Stimulated activated CD4-positive, alpha-beta T cell treated with anti-CD3 and anti-CD28 coated beads, Interleukin-4, amount 100 ng/mL, for 1 hour (primary cell): ENCODE measurements at places on chromosomes 13 and 19.

DNA sequence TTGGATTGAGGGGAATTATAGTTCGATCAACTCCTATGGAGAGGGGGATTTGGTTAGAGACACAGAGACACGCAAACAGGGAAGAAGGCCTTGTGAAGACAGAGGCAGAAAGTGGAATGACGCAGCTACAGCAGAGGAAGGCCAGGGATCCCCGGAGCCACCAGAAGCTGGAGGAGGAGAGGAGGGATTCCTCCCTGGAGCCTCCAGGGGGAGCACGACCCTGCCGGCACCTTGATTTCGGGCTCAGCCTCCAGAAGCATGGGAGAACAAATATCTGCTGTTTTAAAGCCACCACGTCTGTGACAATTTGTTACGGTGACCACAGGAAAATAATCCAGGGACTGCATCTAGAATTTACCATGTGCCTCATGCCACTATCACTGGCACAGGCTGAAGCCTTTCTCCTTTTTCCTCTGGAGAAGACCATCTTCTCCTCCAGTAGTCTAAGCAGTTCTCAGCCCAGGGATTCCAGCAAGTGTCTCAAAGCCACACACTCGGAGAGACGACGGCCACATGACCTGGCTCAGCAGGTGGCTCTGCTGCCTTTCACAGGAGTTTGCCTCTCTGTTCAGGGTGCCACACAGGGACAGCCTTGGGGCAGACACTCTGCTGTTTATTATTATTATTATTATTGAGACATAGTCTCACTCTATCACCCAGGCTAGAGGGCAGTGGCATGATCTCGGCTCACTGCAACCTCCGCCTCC lies 39.9 kb upstream of the CCNE1 start:
- peak; percentile 37 for DNase-seq

- DNase-seq: no peak
Measured at GRCh38 chr13:34155931-34156607, 338.1 kb downstream of the RFC3 start.

DNA sequence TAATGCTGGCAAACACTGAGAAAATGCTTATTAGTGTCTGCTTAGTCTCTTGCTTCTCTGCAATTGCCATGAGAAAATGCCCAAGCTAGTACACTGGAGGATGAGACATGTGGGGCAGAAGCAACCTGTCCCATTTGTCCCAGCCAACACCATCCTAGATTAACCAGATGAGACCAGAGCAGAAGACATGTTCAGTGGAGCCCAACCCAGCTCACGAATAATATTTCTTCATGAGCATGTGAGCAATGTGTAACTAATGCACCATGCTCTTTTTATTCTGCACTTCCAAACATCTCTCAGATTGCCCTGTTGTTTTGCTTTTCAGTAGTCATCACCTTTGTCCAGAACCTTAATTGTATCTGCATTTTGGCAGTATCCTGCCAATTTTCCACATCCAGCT lies 21.4 kb downstream of the KL start:
- no peak for DNase-seq

GRCh38 chr19:50359328-50359818 lies 6.1 kb downstream of the NAPSA start:
- DNase-seq: no peak

DNA sequence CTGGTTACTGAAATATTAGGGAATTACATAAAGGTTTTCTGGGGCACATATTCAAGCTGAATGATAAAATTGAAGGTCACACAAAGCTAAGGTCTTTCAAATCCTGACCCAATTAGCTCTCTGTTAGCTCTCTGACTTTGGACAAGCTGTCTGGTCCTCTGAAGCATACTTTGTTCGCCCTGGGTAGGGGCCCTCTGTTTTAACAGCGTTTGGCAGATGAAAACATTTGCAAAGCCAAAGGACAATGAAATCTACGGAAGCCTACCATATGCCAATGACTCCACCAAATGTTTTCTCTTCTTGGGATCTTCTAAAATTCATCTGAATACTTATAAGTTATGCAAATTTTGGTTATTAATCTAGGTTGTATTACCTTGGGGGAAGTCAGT lies 14.5 kb upstream of the GJA3 start:
- DNase-seq: no peak

DNA sequence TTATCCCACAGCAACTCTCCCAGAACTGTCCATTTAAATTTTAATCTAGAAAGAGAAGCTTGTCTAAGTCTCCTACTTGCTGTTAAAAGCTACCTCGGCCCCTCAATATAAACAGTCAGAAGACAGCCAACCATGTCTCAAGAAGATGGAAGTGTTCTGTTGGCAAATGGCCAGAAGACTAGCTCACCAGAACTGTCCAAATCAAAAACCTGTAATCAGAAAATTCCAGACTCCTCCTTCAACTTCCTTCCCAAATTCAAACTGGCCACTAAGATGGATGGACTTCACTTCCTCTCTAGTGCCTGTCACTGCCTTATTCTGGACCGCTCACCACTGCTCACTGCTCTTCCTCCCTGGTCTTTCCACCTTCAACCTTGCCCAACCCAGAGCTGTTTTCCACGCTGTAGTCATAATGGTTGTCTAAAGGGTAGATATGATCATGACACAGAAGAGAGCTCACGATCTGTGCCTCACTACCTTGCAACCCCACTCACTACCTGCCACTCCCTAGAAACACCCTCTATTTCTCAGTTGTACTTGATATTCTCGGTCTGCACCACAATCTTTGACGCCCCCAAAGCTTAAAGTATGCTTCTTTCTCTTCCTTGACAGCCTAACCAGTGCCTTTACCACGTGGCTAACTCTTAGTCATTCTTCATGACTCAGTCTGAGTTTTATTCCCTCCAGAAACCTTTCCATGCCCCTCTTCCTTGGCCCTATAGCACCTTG lies 9.2 kb downstream of the FGF14 start:
- DNase-seq: no peak

- no peak for DNase-seq
Measured at GRCh38 chr19:58330458-58330857, 3.7 kb downstream of the ZSCAN22 start.

- DNase-seq: no peak
Measured at GRCh38 chr13:30734439-30734838, 904 bp upstream of the ALOX5AP start.

DNA sequence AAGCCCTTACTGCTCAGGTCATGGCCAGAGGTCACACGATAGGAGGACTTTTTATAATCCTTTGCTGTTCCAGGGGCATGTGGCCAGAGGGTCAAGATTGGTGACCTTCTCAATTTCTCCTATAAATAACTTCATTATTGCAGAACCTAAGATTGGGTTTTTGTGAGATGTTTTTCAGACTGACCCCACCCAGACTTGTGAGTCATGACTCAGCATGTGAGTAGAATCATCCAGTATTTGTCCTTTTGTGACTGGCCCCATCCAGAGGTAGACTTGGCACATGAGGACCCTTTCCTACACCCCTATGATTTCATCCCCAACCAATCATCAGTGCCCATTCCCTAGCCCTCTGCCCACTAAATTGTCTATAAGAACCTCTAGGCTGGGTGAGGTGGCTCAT lies 84.5 kb upstream of the ABCC4 start:
- no peak for DNase-seq

DNA sequence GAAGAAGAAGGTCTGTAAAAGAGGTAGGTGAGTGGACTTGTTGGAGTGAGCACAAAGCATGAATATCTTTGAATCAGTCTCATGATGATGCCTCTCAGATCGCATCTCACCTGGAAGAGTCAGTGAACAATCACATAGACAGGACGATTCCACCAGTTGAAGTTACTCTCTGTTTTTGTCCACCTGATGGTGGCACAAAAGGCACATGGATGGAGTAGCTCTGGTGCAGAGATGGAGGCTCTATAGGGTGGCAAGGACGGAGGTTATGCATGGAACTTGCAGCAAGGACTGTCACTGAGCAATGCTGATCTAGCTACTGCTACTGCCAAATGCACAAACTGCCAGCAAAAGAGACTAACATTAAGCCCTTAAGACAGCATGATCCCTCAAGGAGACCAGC lies 10.3 kb upstream of the MYCBP2 start:
- DNase-seq: no peak
